ENCODE measurements at places on chromosomes 5 and 9.

- DNase-seq: no peak
Measured at GRCh38 chr5:172686539-172687390, 45.7 kb downstream of the NEURL1B start.

DNA sequence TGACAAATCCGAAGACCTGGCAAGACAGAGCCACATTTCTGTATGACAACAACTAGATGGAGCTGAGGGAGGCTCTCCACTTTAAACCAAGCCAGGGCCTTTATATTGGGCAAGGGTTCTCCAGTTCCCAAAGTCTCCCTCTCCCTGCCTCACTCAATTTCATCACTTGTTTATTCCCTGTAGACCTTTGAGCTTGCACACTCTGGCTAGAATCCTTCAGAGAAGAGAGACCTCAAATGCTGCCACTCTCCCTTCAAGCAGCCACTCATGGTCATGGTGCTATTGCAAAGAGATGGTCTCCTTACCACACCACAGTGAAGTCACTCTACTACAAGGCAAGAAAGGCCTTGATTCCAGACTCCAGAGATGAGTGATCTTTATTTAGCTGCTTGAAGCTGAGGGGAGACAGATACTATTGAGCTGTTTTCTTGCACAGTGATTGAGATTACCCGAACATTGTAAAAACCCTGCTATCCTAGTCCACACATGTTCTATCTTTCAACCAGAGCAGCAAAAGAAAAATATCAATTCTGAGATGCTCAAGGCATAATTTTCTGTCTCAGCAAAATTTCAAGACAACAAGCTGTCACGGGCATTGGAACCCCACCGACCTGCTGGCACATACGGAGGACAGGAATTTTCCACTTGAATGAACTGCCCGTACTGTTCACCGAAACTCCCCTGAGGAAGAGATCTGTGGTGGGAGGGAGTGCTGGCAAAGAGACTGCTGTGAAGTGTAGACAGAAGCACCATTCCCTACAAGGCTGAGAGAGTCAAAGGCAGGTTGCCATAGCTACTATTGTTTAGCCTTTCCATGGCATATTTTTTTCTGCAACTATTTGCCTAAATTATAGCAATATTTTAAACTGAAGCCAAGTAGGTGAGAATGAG, 81.1 kb downstream of the CDO1 start:
- DNase-seq: no peak

- no peak for DNase-seq
Measured at GRCh38 chr5:124744170-124744971, 2.1 kb downstream of the ZNF608 start.

DNA sequence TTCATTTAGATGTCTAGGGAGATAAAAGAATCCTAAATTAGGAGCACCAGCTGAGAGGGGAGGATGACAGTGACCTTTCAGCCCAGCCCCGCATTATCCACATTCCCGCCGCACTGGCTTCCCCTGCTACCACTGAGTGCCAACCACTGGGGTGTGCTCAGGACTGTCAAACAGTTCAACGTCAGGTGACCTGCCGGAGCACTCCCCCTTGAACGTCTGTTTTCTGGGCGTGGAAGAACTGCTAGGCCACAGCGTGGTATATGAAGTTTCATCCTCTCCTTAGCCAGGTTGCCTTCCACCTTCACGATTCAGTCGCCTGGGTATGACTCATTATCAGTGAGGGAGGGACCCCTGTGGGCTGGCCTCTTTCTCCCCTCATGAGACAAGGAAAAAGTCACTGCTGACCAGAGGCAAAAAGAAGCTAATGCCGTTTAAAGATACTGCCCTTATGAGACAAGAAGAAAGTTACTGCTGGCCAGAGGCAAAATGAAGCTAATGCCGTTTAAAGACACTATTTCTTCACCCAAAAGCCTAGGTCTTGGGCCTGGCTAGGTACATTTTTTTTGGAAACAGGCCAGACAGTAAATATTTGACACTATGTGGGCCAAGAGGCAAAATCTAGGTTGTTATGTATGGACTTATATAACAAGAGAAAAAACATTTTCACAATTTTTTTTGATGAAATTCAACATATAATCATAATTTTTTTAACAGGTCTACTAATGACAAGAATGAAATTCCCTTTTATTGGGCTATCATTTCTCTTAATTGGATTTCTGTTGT, 4.6 kb downstream of the NMRK1 start:
- no peak for DNase-seq

DNA sequence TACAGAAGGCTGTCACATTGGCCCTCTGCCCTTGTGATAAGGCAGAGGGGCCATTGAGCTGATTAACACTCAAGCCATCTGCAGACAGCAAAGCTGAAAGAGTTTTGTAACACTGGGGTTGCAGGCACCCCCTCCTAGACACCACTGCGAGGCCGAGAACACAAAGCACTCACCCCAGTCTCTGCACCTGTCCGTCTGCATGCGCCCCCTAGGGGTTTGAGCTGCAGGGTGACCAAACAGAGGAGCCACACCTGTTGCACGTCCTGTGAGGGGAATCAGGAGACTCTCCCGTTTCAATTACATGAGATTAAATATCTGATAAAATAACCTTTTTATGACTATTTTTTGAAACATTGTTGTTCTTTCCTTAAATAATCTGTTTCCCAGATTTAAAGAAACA, 1180.4 kb downstream of the CDH9 start:
- DNase-seq: no peak

DNA sequence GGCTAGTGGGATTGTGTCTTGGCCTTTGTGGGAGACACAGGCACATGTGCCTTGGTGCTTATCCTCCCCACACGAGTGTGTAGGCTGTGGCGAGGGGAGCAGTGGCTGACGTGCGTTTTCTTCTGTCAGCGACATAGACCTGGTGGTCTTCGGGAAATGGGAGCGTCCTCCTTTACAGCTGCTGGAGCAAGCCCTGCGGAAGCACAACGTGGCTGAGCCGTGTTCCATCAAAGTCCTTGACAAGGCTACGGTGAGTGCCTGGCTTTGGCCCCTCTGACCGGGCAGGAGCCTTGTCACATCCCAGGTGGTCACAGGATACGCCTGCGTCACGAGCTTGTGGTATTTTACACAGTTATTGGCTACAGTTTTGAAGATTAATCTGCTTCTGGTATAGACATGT, 26.4 kb downstream of the TENT4A start:
- DNase-seq: no peak
